NCI-H2227 treated with DMSO at 0.1 percent for 48 hours (cell line): ENCODE measurements at places on chromosomes 2 and 18.
A peak's percentile ranks its signal among the peaks of the same experiment; 100 is the strongest.

- DNase-seq: no peak
Measured at GRCh38 chr2:12089001-12089400, 342.6 kb downstream of the LPIN1 start.

- DNase-seq: no peak
Measured at GRCh38 chr2:17522303-17522702, 4.1 kb upstream of the RAD51AP2 start.

DNA sequence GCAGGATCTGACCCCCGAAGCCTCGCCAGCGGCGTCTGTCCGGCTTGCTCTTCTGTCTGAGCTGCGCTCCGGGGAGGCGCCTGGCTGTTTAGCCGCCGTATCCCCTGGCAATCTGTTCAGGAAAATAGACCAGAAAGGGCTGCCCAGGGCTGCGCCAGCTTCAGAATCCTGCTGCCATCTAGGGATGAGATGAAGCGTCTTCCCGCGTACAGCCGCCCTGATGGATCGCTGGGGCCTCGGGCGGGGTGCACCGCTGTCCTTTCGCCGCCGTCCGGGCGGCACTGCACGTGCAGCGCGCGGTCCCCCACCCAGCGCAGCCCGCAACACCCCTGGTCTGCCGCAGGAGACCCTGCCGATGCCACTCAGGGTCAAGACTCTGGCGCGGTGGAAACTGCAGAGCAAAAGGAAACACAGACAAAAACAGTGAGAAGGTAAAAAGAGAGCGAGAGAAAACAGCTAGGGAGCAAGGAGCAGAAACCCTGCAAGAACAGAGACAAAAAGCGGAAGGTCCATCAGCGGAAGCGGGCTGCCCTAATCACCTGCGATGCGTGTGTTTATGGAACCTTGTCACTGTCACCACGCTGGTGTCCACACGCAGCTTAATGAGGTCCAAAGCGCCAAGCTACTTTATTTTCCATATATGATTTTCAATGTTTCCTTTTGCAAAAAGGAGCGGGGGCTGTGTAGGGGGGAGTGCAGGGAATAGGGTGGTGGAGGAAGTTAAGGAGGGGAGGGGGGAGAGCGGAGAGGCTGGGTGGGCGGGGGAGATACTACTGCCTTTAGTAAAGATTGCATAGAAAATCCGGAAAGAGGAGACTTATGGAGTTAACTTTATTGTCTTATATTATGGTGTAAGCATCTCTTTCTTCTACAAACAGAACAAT lies 2113.3 kb upstream of the PIK3C3 start:
- peak; percentile 66 for DNase-seq

DNA sequence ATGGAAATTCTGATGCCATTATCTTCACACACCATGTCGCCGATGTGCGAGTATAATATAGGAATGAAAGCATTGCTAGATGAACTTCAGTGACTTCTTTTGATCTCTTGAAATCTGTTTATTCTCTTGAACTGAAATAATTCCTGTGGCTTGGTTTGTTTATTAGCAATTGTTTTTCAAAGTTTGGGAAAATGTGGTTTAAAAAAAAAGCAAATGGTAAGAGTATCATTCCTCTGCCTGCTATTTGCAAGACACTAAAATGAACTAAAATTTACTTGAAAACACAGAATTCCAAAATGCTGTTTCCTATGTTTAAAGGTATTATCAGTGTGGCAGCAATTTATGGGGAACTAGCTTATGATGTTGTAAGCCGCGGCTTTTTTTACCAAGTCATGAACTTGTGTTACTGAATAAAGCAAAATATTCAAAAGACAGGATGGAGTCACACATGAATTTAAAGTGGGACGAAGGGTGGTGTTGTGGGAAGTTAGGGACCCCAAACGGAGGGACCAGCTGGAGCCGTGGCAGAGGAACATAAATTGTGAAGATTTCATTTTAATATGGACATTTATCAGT lies 96.4 kb downstream of the COLEC12 start:
- no peak for DNase-seq

DNA sequence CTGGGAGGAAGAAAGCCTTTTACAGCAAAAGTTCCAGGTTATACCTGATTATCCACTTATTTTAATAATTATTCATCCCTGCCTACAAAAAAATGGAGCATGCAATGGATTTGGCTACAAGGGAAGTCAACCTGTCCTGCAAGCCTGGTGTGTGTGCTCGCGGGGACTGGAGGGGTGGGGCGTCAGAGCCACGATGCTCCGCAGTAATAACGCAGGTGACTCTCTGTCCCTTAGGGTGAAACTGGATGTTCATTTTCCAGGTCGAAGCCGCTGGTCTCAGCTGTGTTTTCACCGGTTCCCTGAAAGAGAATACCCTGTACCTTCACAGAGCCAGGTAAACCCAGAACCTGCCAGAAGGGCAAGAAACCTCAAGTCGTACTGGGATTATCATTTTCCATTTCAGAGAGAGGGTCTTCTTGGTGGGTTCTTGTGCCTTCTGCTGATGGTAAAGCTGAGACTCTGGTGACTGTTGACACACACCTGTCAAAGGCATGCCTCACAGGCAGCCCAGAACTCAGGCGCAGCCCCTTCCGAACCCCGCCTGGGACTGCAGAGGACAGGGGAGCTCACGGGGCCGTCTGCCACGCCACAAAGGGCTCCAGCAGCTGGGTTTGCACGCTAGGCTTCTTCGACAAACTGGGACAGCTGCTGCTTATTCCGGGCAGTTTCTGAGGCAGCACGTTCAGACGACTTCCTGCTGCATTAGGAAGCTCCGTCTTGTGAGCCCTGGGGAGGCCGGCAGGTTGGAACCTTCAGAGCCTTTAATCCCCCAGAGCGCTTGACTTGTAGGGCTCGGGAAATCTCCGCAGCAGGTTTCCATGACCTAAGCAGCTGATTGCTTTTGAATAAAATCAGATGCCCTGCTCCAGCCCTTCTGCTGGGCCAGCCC lies 58.6 kb downstream of the KCNG2 start:
- no peak for DNase-seq

DNA sequence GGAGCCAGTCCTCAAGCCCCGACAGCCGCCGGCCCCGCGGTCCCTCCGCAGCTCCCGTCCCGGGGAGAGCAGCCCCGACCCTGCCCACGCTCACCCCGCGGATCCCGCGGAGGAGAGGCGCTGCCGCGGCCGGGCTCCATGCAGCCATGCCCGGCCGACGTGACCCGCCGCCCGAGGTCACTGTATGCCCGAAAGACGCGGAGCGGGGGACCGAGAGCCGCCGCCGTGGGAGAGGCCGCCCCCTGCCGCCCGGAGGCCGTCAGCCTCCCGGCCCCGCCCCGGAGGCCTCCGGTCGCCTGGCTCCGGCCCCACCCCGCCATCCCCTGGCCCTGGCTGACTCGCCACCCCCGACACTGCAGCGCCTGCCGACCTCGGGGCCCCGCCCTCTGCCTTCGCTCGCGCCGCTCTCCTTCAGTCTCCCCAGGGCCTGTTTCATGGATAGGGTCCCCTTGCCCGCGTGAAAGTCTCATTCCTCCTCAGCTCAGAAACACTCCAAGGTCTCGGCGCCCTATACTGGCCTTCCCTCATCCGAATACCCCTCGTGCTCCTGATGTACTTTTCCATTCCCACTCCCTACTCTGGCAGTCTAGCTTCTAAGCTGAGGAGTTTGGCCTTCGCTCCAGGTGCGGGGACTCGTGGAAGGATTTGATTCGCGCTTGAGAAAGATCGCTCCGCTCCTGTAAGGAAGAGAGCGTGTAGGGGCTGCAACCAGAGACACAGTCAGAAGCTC lies at the start of gene BOLA3:
TSS of gene BOLA3 (minus strand) at position 186 of the 730 bp plus-strand sequence. CDS start at position 148, 38 bp downstream.
- DNase-seq: peak; percentile 74

DNA sequence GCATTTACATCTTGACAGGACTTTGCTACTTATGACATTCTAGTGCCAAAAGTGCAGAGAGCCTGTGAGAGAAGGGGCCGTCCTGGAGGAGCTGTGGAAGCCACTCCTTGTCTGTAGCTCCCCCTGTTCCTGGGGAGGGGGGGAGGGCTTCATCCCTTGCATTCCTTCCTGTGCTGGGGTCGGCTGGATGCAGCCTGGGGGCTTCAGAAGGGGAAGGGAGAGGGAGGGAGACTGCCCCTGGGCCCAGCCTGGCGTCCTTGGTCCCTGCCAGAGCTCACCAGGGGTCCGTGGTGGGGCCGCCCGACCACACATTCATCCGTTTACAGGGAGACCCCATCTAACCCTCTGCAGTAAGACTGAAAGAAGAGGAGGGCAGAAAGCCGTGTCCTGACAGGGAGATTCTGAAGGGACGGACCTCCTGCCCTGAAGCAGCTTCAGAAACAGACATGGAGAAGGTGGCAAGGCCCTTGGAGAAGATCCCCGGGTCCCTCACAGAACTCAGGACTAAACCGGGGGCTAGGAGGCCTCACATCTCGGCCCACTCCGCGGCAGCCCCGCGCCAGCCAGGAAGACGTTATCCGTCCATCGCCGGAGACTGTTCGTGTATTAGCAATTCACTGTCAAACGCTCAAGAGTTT lies 258.3 kb upstream of the SALL3 start:
- DNase-seq: no peak

- no peak for DNase-seq
Measured at GRCh38 chr2:173417341-173417740, 62.7 kb downstream of the CDCA7 start.

DNA sequence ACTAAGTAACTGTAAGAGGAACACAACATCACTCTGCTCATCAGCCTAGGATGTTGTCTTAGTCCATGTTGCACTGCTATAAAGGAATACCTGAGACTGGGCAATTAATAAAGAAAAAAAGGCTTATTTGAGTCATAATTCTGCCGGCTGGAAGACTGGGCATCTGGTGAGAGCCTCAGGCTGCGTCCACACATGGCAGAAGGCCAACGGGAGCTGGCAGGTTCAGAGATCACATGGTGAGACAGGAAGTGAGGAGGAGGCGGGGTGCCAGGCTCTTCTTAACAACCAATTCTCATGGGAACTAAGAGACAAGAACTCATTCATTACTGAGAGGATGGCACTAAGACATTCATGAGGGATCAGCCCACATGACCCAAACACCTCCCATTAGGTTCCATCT lies 46.8 kb downstream of the EPG5 start:
- DNase-seq: no peak

DNA sequence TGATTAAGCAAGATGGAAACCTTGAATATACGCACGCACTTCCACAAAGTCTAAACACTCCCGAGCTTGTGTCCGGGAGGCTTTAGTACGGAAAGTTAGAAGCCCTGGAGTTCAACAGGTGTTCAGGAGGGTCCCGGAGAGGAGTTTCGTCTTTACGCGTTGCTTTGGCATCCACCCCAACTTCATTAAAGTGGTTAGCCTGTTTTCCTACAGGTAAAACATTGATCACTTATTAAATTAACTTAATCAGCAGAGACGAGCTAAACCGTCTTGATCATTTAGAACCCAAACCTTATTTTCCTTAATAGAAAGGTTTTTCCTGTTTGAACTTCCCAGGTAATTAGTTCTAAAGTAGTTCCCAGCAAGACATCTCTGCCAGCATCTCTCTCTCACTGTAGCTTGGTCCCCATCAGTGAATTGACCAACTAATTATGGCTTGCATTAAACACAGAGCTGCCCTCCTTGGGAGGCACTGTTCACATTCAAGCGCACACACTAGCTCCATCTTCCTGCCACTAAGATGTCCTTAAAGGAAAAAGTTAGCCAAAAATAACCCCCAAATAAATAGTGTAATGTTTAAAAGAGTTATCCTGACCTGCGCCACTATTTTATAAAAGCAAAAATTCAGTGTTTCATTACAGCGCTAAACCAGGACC lies 1.4 kb downstream of the NPAS2 start:
- DNase-seq: no peak

- DNase-seq: no peak
Measured at GRCh38 chr2:61702088-61702467, 151.8 kb downstream of the FAM161A start.

DNA sequence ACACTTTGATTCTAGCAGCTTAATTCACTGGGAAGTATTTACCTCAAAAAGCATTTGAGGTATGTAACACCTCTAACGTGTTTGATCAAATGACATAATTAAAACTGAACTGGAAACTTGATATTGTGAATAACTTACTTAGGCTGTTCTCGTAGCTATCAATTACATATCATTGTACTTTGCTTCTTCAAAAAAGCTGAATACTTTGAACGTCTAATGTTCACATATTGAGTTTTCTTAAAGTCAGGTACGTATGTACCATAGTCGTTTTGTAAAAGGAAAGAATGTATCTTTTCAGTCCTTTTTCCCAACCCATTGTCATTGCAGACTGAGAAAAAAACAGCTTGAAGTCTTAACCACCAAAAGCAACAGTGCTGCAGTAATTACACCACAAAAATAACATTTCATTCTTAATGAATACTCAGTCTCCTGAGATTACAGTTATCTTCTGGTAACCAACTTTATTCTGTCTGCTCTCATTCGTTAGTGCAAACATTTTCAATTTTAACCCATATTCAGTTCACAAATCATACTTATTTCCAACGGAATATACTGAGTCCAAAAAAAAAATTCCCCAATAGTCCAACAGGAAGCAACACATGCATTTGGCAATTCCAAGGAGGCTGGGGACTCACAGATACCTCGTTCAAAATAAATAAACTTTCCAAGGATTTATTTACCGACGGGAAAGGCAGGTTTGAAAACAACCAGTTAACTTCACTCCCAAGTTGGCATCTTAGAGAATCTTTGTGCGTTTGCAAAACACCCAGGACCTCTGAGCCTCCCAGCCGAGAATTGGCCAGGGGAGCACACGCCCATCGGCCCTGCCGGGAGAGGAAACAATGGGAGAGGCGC lies 1.1 kb downstream of the CHN1 start:
- peak; percentile 60 for DNase-seq

DNA sequence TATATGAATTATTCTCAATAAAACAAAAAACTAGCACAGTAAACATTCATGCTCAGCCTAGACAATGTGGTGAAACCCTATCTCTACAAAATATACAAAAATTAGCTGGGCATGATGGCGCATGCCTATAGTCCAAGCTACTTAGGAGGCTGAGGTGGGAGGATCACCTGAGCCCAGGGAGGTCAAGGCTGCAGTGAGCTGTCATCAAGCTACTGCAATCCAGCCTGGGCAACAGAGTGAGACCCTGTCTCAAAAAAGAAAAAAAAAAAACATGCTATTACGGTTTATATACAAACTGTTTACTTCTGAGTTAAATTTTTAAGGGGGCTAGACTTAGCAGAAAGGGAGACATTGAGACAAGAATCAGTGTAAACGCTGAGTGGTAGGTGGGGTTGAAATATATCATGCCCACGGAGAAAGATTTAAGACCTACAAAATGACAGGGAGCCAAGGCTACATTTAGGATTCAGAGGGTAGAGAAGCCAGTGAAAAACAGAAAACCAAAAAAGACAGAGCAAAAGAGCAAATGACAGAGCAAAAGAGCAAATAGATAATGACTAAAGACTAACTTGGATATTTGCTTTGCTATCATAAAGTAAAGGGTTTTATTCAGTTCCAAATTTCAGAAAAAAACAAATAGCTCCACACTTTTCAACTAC lies 7.5 kb downstream of the TTC32 start:
- no peak for DNase-seq

- no peak for DNase-seq
Measured at GRCh38 chr2:207423886-207424285, 105.9 kb upstream of the CREB1 start.

DNA sequence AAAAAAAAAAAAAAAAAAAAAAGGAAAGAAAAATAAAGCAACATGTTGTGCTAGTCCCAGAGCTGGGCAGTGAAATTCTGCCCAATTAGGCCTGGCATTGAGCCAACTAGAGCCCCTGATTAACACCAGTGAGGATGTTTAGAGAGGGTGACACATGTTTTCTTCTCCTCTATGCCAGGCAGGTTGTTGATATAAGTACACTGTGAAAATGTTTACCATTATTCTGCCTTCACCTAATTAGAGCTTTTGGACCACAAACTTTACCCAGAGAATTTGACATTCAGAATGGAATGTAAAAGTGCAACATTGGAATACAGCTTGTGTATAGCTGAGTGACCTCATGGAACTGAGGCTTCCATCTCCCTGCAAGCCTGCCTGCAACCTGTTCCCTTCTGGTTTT lies 95.9 kb upstream of the MSH2 start:
- peak; percentile 80 for DNase-seq

- DNase-seq: no peak
Measured at GRCh38 chr2:237432484-237433092, 18.6 kb upstream of the COL6A3 start.
